Right atrium auricular region (tissue), 2 donors: ENCODE measurements at places on chromosomes 12 and 14. TPM values are rescaled to one million over a fixed set of nuclear protein-coding genes. Genes with fewer than 3 reads are reported as not detected.

The TTC9 gene
- 2.2 TPM for total RNA-seq

The CCND2 gene
- total RNA-seq = 151 TPM

GRCh38 chr12:130714091-130714590 lies 2.0 kb downstream of the RIMBP2 start:
- DNase-seq = no peak

DNA sequence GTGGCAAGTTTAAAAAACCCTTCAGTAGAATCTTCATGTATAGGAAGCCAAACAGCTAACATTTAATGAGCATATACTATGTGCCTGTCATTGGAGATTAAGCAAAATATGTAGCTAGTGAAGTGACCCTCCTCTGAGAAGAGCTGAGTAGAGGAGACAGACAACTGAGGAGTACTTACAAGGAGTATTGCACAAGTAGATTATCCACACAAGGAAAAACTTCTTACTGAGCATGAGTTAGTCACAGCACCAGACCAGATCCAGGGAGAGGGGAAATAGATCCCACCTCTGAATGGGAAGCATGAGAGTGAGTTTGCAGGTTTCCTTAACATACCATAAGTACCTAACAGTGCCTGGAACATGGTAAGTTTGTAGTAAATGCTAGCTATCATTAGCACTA lies 33.0 kb downstream of the FRMD6 start:
- DNase-seq = no peak

DNA sequence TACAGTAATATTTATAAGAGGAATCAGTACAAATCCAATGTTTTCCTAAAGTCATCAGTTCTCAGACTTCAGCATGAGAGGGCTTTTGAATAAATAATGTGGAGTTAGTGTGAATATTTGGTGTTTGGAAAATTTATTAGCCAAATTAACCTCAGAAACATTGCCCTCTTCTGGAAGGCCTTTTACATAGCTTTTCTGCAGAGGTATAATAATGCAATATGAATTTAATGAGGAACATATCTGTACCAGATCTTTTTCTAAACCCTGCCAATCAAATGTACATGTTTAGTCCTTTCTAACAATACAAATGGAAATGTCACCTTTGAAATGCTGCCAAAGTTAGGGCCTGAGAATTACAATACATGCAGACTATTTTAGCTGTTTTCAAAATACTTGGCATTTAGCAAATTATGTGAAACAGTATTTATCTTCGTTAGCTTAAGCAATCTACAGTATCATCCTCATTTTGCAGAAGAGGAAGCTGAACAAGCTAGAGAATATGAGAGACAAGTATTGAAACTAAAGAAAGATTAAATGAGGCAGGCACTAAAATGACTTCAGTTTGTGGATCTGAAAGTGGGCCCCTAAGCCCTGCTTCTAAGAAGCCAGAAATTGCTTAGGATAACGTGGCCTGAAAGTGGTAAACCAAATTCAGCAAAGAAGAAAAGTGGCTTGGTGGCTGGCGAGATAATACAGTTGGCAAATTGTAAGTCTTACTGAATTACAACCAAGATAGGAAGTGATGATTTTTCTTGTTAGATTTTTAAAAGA lies 60.4 kb upstream of the MANSC4 start:
- DNase-seq = no peak

- no peak for DNase-seq
Observed at GRCh38 chr12:105960319-105961083, 178.3 kb downstream of the NUAK1 start.

DNA sequence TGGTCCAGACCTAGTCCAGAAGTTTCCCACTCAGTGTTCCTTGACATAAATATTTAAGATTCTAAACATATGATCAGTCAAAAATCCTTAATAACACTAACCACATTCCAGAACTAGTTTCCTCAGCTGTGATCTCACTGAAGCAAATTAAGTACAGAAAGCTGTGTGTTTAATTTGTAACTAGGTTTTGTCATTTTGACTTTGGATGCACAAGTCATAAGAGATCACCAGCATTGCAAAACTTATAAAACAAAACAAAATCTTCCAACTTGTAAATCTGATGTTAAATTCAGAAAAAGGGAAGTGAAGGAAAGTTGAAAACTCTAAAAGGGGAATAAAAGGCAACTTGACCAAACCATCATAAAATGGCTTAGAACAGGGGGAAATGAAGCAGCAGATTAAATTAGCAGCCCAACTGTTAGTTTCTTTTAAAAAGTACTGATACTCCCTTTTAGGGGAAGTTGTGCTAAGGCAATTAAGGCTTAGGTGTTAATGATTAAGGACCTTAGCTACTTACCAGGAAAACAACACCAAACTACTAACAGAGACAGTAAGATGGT lies 56.6 kb downstream of the SH2B3 start:
- DNase-seq = no peak

DNA sequence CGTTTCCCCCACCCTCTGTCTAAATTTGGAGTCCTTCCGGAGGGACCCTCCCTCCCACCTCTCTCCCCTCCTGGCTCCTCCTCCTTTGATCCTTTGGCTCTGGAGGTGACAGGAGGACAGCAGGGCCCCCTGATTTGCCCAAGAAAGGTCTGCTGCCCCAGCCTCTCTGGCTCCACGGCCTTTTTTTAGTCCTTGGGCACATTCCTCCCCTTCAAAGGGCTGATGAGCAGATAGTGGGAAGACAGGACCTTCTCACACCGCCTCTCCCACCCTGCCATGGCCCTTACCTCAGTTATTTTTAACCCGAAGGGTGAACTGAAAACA lies 196 bp upstream of the MYH6 start:
- DNase-seq = no peak

DNA sequence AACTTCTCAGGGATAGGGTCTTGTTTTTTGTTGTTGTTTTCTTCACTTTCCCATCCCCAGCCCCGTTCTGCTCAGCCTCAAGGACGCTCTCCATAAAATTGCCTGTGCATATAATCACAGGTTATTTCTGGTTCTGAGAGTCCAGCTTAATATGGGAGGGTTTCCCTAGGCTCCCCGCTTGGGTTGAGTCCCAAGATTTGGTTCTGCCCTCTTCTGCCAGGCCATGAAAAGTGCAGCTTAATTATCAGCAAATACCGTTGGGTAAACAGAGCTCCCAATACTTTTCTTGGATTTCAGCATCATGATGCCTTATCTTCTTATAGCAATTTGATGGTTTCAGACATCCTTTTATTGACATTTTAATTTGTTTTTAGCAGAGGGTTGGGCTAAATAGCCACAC lies 75.6 kb downstream of the GRIN2B start:
- DNase-seq = no peak

- no peak for DNase-seq
Observed at GRCh38 chr14:46571970-46572369, 79.6 kb downstream of the RPL10L start.

The PDZRN4 gene
- 0.89 TPM for total RNA-seq

DNA sequence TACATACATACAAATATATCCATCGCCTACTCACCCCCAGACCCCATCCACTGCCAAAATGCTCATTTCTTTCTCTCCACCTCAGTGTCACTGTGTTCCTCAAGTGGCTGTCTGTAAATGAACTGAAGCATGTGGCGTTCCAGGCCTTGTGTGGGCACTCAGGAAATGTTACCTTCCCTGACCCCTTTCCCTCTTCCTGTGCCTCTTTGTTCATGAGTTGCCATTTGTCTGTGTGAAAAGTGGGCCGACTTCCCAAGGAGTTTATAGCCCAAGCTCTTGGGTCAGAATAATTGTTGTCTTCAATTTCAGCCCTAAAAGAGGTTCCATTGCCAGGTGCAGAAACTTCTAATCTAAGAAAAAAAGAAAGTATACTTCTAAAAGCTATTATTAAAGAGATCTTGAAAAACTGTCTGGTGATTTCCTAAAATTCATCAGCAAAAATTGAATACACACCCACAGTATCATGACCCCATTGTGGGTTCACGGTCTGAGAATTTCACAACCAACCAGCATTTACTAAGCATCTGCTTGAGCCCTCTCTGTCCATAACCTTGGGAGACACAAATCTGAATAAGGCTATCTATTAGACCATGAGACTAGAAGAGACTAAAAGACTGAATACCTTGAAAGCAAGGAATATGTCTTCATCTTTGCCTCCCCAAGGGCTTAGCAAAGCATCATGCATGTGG lies 201.4 kb upstream of the EEA1 start:
- no peak for DNase-seq

DNA sequence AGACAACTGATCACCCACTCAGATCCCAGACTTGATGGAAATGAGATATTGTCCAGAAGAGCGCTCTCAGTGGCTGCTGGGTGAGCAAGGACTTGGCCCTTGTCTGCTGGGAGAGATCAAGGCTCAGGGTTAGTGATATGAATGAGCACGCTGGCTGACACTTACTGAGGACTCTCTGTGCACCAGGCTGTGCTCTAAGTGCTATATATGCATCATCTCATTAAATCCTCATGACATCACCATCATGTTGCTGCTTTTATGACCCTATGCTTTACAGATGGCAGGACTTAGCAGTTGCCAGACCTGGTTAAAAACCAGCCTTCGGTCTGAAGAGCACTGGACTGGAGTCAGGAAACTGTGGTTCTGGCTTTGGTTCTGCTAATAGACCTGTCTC lies 260.9 kb downstream of the VRK1 start:
- no peak for DNase-seq

GRCh38 chr12:80937391-80938238 lies at the start of gene LIN7A:
Gene LIN7A, minus strand, starts transcription at chr12:80937934. Its CDS starts 212 bp downstream, at chr12:80937722.
- no peak for DNase-seq

The GRIP1 gene
- 5.3 TPM for total RNA-seq

The SERPINA10 gene
- not detected for total RNA-seq

DNA sequence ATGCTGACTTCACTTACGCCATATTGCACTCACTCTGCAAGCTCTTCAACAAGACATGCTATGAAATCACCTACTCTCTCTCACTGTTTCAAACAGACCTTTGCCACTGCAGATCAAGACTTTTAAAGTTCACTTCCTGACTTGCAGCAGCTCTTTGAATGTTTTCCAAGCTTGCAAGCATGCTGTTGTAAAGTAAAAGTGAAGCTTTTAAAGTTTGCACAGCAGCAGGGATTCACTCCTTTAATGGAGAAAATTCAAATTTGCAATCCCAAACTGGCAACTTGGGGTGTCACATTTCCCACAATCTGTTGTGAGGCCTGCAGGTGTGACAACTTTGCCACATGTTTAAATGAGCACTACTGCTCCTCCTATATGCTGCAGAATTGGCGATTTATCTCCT lies 270.9 kb downstream of the ALX1 start:
- no peak for DNase-seq

The IRAK3 gene
- 15.8 TPM for total RNA-seq

The SELPLG gene
- total RNA-seq = 7.7 TPM

GRCh38 chr12:121114019-121114639 lies 18.5 kb upstream of the P2RX7 start:
- DNase-seq = no peak

- DNase-seq = no peak
Observed at GRCh38 chr12:13288501-13288900, 92.0 kb downstream of the EMP1 start.

The BMP4 gene
- 7.8 TPM for total RNA-seq

DNA sequence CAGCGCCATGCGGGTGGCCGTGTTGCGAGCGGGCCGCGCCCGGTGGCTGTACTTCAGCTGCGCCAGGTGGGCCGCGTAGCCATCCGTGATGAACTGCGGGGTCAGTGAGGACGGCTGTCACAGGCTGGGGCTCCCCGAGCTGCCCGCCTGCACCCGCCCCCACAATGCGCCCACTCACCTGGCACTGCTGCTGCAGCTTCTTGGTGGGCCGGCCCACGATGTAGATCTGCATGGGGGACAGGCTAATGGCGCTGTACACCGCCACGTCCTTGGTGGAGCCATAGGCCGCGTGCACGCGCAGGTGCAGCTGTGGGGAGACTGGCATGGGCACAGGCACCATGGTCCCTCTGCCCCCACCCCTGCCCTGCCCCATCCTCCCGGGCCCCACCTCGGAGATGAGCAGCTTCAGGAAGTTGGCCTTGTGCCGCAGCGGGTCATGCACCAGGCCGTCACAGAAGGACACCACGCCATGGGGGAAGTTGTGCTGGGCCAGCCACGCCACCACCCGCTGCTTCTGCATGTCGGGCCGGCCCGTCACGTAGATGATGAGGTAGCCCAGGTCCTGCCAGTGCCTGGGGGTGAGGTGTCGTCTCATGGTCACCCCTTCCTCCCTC lies 5.9 kb downstream of the ARL6IP4 start:
- DNase-seq = no peak

GRCh38 chr12:62848418-62848817 lies 86.5 kb downstream of the PPM1H start:
- no peak for DNase-seq

DNA sequence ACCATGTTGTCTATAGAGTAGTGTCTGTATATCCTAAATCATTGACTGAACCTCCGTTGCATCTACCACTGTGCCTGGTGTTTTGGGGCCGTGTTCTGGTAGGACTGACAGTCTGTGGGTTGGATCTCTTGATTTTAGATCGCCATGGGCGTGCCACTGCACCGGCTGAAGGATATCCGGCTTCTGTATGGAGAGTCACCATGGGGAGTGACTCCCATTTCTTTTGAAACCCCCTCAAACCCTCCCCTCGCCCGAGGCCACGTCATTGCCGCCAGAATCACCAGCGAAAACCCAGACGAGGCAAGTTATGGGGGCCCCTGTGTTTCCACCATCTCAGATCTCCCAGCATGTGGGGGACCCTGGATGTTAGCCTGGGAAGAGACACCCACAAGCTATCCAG lies 69.1 kb downstream of the ACACB start:
- no peak for DNase-seq

DNA sequence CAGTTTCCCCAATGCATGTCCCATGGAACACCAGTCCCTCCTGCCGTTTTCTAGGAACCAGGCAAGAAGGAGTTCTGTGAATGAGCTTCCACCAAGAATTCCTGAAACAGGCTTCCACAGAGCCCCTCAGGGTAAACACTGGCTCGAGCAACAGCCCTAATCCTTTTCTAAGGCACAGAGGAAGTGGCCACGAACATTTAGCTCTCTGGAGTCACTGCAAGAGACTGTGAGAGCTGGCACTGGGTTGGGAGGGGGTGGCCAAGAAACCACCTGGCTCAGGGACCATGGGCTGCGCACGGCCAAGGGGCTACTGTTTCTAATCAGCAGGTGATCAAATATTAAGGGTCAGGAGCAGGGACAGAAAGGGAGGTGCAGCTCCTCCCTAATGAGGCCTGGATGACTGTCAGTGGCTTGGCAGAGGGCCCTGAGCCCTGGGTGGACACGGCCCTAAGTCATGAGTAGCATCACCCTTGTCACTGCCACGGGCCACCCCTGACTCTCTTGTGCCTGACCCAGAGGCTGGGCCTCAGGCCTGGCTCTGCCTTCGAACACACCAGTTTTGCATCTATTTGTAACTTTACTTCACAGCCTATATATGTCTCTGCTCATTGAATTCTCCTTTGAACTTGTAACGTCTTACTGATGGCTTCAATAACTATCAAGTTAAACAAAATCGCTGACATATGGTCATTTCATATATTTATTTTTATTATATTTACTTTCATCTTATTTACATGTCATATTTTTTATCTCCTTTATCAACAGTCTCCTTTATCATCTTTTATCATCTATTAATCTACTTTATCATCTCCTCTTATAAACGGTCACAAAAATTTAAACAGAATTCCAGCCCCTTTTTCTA lies 154.0 kb downstream of the DICER1 start:
- no peak for DNase-seq
